ENCODE measurements at places on chromosomes 6 and 20.
A peak's percentile ranks its signal among the peaks of the same experiment; 100 is the strongest.

DNA sequence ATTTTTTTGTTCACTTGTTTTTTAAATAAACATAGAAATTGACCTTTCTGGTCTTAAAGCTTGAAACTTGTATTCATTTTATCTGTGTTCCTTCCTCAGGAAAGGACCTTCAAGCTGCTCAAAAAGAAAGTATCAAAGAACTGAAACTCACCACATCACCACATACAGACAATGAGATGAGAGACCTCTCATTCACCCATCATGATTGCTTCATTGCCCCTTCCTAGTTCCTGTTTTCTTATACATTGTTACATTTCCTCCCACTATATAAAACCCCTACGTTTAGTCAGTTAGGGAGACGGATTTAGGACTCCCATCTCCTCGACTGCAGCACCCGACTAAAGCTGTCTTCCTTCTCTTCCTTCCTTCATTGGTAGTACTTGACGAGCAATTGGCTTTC lies 180.5 kb upstream of the OPRM1 start:
- DNase-seq, result no peak

DNA sequence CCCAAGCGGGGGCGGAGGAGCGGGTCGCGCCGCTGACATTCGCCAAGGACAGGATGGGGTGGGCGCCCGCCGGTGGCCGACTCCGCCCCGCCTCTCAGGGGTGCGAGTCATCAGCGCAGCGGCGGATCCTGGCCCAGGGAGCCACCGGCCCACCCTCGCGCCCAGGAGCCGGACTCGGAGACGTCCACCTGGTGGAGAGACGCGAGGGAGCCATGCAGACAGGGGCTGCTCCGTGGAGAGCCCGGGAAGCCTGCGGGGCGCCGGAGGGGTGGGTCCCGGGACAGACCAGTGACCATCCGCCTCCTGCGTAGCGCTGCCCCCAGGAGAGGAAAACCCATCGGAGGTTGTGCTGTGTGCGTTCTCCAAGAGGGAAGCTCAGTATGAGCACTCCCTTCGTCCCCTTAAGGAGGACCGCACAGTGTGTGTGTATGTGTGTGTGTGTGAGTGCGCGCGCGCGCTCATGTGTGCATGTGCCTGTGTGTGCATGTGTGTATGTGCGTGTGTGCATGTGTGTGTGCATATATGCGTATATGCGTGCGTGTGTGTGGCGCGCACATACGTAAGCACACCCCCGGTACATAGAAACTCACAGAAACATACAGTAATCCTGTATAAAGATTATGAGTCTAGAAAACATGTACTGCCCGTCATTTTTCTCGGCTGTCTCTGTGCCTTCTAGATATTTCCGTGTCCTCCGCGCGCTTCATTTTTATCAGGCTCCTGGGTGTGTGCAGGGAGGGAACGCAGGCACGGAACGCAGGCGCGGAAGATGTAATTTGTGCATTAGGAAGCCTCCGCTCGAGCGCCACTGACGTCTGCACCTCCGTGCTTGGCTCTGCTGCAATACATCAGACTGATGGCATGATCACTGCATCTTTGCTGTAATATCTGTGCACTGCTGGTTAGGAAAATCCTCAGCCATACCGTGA lies 158.9 kb downstream of the TBXT start:
- DNase-seq, result peak; percentile 81

GRCh38 chr6:119055069-119055468 lies 23.4 kb downstream of the FAM184A start:
- no peak for DNase-seq

GRCh38 chr20:346640-347316 lies at the start of gene NRSN2:
NRSN2 (plus strand) TSS chr20:347111; CDS start chr20:349644, 2,533 bp downstream.
- DNase-seq, result peak; percentile 67

GRCh38 chr6:134666125-134666524 lies 283.8 kb downstream of the ALDH8A1 start:
- DNase-seq, result no peak

GRCh38 chr6:161493576-161494118 lies 219.8 kb upstream of the AGPAT4 start:
- no peak for DNase-seq

DNA sequence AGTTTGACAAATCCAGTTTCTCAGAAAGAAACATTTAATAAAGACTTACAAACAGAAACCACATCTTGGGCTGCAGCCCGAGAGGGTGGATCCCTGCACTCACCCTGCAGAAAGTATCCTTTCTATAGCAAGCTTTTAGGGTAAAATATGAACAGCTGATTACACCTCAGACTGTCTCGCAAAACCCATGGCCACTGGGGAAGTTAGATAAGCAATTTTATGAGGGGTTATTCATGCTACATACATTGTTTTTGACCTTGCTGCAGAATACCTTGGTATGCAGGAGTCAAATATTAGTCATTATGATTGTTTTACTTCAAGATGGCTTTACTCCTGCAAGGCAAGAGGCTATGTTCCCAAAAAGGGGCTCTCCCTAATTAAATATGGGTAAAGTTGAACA lies 126.9 kb downstream of the OR2B2 start:
- DNase-seq, result no peak

DNA sequence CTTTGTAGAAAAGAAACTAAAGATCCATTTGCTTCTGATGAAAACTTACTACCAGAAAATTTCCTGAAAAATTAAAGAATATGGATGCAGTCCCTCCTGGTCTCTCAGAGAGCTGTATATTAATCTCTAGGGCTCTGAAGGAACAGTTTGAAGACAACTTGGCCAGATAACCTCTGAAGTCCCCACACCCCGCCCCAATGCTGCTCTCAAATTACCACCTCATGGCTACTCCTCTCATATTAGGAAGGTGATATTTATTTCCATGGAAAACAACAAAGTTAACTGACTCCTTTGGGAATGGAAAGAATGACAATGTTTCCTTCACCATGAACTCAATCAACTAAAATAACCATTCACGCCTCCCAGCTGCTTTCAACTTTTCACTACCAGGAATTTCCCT lies 408.4 kb upstream of the FLRT3 start:
- no peak for DNase-seq

DNA sequence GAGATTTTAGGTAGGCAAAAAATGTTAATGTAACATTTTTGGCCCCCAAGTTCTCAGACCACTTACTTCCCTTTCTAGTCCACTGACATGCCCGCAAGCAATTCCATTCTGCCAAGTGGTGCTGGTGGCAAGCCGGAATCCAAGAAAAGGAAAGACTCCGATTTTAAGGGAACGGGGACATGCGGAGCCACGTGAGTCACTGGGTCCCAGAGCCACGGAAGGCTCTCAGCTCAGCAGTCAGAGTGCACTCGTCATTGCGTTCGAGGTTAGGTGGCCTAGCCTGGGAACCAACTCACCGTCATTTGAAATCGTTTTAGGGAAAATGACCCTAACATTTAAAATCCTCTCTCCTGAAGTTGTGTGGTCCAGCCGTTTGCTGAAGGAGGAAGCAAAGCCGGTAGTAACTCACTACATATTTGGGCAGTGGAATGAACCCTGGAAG lies 711 bp upstream of the SIRT5 start:
- DNase-seq, result peak; percentile 33

GRCh38 chr20:23626040-23626620 lies 11.6 kb downstream of the CST3 start:
- peak; percentile 80 for DNase-seq

GRCh38 chr6:49097116-49097515 lies 365.9 kb downstream of the MMUT start:
- DNase-seq, result no peak

DNA sequence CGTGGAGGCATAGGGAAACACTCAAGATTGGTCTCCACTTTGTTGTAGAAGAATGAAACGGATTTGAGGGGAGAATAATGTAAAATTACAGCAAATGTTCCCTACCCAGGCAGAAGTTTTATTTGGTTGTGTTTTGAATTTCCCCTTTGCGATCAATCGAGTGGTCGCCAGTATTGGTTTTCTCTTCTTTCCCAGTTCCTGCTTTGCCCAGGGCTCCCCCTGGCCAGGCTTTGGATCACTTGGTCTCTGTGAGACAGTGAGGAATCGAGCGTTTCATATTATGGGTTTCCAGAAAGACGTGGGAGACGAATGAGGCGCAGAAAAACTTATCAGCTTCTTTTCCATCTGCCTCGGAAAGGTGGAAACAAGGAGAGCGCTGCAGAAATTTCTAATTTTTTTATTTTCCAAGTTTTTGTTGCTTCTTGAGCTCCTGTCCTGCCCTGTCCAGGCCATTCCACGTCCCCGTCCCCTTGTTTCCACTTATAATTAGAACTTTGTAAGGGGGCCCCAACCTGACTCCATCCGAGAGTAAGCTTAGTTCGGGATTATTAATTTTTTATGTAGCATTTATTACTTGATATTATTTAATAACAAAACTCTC lies 7.5 kb upstream of the TBX18 start:
- no peak for DNase-seq

- DNase-seq, result no peak
These were observed 196.8 kb upstream of the HSF2 start for GRCh38 chr6:122202576-122203137.

DNA sequence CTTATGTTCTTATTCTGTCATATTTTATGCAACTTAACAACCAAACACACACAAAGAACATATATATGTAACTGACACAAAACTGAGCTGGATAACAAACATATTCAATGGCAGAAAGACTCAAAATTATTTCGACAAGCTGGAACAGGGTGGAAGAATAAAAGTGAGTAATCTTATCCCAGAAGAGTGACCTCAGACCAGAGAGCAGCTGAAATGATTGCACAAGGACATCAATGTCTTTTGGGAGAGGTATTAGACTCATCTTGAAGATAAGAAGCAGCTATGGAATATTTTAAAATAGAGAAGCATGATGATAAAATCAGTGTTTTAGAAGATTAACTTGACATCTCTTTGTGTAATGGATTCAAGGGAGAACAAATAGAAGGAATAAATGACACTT lies 191.6 kb upstream of the PRDM1 start:
- DNase-seq, result no peak

DNA sequence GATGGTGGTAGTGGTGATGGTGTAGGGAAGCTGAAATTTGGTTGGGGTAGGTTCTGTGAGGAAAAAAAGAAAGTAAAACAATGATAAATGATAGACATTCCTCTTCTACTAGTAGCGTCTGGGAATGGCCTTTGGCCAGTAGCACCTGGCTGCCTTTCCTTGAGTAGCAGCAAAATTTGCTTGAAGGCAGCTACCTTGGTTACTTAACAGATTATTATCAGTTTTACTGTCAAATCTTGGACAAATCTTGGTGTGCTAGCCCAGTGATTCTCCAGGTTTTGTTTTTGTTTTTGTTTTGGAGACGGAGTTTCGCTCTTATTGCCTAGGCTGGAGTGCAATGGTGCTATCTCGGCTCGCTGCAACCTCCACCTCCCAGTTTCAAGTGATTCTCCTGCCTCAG lies 26.4 kb downstream of the LIN28B start:
- no peak for DNase-seq

GRCh38 chr6:155117785-155118184 lies 122.7 kb downstream of the TIAM2 start:
- DNase-seq, result no peak

- DNase-seq, result no peak
These were observed 32.5 kb downstream of the VSTM2L start for GRCh38 chr20:37935435-37935834.

- no peak for DNase-seq
These were observed 4.9 kb downstream of the SMPD2 start for GRCh38 chr6:109445382-109445781.

- DNase-seq, result peak; percentile 33
These were observed 27.8 kb upstream of the SRPK1 start for GRCh38 chr6:35948725-35949124.

GRCh38 chr20:15494851-15495250 lies 1078.4 kb downstream of the KIF16B start:
- DNase-seq, result no peak

DNA sequence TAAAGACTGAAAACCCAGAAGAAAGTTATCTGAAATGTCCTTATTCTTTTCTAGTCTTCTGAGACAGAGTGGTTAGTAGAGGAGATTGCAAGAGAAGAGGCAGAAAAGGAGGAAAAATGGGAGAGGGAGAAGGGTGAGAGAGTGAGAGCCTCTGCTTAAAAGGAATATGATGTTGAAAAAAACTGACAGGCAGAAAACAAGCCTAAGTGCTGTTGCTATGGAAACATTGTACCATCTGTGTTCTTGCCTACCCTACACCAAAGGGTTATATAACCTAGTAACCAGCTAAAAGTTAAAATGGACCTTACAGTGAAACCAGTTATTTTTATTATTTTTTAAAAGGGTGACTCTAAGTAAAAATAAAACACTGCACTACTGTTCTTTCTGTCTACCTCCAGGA lies 28.3 kb upstream of the SH3BGRL2 start:
- DNase-seq, result no peak

- no peak for DNase-seq
These were observed 7.7 kb downstream of the STX16 start for GRCh38 chr20:58658760-58659159.

DNA sequence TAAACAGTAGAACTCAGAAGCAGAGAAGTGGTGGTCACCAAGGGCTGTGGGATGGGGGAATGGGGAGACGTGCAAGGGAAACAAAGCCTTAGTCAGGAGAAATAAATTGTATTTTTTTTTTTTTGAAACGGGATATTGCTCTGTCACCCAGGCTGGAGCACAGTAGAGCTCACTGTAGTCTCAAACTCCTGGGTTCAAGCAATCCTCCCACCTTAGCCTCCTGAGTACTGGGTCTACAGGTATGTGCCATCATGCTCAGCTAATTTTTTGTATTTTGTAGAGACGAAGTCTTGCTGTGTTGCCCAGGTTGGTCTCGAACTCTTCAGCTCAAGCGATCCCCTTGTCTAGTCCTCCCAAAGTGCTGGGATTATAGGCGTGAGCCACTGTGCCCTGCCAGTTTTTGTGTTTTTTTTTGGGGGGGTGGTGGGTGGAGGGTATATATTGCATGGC lies 3.4 kb downstream of the HSPA1B start:
- no peak for DNase-seq

GRCh38 chr20:25032478-25033264 lies 25.3 kb downstream of the ACSS1 start:
- no peak for DNase-seq

- no peak for DNase-seq
These were observed 249.2 kb upstream of the RREB1 start for GRCh38 chr6:6858533-6858982.

Data from fibroblast of villous mesenchyme (primary cell).